ENCODE measurements at places on chromosomes 12 and 14.
A peak's percentile ranks its signal among the peaks of the same experiment; 100 is the strongest.

DNA sequence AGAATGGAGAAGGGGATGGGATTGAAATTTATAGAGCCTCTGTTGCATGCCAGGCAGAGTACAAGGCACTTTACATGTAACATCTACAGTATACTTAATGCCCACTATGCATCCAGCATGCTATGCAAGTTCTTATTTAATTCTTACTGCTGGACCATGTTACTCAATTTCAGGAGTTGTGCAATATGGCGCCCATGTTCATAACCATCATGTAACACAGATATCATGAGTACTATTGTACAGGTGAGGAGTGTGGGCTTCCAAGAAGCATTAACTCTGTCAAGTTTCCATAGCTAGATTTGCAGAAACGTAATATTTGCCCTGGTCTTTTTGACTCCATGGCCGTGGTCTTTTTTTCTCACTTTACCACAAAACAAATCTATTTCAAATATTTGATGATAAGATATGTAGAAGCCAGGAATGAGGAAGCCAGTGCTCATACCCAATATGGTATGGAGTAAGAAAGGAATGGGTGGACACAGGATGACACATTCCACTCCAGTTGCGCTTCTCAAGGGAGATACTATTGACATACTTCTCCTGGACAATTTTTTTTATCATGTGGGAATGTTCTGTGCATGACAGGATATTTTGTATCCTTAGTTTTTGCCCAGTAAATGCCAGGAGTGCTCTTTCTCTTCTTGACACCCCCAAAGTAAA, 191.8 kb downstream of the C12orf75 start:
- peak; percentile 1 for DNase-seq

DNA sequence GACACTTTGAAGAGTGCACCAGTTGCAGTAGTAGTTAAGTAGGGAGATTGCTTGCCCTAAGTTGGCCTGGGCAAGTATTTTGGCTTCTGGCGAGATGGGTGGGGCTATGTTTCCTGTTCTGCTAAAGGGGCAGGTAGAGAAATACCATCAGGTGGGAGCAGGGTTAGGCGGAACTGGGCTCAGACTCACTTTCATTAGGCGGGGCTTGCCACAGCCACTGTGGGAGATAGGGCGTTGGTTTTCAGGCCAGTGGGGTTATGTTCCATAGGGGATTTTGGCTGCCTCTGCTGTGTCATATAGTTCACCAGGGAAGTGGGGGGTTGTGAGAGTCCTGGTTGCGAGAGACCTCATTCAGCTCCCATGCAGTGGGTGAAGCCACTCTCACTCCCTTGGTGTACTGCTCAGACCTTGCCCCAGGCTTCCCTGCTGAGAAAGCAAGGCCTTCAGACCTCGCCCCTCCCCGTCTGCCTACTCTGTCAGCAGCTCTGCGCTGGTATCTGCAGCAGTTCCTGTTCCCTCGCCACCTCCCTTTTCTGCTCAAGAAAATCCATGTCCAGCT, 43.3 kb downstream of the AEBP2 start:
- DNase-seq: peak; percentile 84

- peak; percentile 96 for DNase-seq
Measured at GRCh38 chr12:132593938-132594358, 16.4 kb downstream of the LRCOL1 start.

GRCh38 chr12:132413931-132414588, 75.9 kb upstream of the FBRSL1 start:
- no peak for DNase-seq

GRCh38 chr14:97634751-97635150, 837.6 kb downstream of the VRK1 start:
- no peak for DNase-seq

GRCh38 chr12:674272-674781, 11.1 kb upstream of the NINJ2 start:
- peak; percentile 6 for DNase-seq

DNA sequence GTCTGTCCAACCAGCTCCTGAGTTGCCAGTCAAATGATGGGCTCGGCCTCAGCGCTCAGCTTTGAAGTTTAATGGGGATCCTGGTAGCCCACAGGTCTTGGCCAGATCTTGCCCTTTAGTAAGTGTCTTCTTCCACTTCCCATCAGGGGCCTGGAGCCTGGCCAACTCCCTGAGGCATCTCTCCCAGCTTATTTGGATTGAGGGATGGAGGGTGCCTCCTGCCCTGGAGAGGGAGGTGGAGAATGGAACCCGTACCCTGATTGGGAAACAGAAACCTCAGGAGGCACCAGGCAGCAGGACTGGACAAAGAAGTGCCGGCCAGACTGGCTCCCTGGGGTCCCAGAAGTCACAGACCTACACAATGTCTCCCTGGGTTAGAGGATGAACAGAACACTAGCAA, 40.5 kb upstream of the LTBP2 start:
- DNase-seq: peak; percentile 56

DNA sequence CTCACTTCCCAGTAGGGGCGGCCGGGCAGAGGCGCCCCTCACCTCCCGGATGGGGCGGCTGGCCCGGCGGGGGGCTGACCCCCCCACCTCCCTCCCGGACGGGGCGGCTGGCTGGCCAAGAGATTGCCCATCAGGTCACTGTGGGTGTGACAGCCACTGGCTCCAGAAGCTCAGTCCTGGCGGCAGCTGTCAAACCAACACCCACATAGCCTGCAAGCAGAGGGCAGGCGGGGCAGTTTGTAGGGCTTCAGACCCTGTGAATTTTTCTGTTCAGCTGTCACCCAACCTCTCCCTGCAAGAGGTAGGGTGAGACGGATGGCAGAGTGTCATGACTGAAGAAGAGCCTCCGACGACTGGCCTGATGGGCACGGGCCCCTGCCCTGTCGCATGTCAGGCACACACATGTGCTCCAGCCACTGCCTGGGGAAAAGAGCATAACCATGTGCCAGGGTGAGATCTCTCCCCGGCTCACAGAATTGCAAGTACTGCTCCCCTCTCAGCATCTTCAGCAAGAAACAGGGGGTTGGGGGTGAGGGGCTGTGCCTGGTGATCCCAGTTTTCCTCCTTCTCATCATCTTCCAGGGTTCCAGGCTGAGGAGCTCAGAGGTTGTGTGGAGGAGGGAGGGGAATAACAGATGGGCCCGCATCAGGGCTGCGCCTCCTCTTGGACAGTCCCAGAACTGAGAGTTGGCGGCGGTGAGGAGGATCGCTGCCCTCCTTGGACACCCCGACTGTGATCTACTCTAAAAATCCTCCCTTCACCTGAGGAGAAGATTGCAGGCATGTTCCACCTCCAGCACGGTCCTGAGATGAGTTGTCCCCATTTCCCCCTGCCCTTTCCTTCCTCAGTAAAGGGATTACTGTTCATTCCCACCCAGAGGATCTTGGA, 11.2 kb upstream of the PRPH start:
- no peak for DNase-seq

DNA sequence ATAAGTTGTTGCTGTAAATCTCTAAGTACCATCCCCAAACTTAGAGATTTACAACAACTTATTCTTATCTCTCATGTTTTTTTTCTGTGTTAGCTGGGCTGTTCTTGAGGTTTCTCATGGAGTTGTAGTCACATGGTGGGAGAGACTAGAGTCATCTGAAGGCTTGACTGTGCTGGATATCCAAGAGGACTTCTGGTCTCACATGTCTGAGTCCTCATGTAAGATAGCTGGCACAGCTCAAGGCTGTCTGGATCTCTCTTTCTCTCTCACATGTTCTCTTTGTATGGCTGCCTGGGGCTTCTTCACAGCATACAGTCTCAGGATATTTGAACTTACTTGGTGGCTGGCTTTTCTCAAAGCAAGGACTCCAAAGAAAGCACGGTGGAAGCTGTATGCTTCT, 63.8 kb downstream of the DACT1 start:
- DNase-seq: no peak

GRCh38 chr14:51818748-51819380, 41.5 kb upstream of the GNG2 start:
- DNase-seq: no peak

- DNase-seq: no peak
Measured at GRCh38 chr12:19886065-19886464, 446.8 kb downstream of the AEBP2 start.

- no peak for DNase-seq
Measured at GRCh38 chr14:94761348-94761996, 8.4 kb downstream of the GSC start.

GRCh38 chr12:130214686-130215395, 52.6 kb downstream of the FZD10 start:
- DNase-seq: peak; percentile 13

GRCh38 chr12:108307006-108307405, 32.1 kb downstream of the CMKLR1 start:
- DNase-seq: peak; percentile 73

DNA sequence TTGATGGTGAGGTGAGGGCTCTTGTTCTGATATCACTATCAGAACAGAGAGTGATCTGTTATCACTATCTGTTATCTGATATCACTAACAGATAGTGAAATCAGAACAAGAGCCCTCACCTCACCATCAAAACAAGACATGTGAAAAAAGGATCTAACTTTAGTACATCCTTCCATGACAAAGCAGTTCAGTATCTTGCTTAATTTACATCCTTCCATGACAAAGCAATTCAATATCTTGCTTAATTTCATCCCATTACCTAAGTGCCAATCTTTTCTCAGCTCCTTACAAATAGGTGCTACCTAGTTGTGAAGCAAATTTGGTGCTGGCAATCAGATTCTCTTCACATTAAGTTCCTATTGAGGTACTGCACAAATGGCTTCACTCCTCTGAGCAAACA, 1865.6 kb upstream of the FLRT2 start:
- DNase-seq: no peak

DNA sequence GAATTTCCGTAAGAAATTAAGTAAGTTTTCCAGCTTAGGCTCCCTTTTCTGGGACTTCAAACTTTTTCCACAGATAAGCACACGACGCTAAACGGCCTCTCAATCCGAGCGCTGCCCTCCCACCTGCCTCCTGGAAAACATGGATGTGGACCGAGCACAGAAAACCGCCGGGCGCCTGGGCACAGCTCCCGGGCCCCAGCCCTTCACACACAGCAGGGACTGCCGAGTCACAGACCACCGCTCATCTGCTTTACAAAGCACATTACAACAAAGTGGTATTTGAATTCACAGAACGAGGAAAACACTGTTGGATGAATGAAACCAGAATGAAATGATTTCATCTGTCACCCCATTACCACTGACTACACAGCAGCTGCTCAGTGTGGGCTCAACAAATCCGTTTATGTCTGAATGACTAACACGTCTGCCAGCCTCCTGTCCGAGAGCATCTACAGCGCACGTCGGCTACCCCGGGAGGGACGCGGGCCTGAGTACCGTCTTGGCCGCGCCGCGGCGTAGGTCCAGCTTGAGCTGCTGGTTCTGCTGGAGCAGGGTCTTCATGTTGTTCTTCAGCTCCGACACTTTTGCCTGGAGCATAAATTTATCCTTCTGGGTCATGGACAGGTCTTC, 13.1 kb upstream of the ANKLE2 start:
- DNase-seq: no peak

GRCh38 chr12:63068857-63069442, 82.1 kb downstream of the AVPR1A start:
- DNase-seq: peak; percentile 72

GRCh38 chr12:3578557-3578956, 87.6 kb downstream of the PRMT8 start:
- no peak for DNase-seq

DNA sequence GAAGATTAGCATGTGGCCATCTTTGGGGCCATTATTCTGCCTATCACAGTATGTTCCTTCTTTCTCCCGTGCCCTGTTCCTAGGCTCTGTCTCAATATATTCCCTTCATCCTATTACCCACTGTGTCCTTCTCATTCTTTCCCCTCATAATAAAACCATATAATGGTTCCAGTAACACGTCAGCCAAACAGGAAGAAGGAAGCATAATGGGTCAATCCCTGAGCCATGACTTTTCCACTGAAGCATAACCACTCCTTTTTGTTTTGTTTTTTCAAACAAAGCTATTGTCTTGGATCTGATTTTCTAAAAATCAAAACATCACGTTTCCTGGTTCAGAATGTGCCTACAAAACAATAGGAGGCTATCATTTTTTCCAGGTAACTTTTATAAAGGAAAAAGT, 21.3 kb upstream of the RHOJ start:
- no peak for DNase-seq

GRCh38 chr12:63308671-63309070, 157.7 kb upstream of the AVPR1A start:
- no peak for DNase-seq

DNA sequence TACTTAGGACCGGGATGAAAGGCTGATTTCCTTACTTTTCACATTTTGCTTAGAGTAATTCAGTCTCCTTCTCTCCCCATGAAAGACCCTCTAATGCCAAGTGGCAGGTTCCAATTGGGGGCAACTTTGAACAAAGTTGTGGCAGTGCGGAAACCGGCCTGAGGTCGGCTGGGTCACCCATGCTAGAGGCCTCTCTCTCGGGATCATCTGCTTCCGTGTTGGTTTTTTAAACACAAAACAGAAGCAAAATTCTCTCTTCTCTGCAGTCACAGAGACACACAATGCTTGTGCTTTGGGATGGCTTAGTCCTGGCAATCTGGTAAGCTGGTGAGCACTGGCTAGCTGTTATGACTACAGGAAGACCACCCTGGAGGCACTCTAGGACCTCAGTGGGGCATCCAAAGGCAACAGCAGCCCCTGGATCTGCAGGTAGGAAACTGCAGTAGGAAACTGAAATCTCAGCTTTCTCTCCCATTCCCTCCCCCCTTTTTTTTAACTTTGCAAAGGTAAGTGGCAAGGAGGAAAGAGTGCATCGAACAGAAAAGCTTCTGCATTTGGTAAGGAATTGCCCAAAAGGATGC, 102.1 kb downstream of the BCL11B start:
- no peak for DNase-seq

Data from MCF 10A (cell line).